Naive thymus-derived CD8-positive, alpha-beta T cell (primary cell): ENCODE measurements at places on chromosomes 7 and 10. TPM values are rescaled to one million over a fixed set of nuclear protein-coding genes. Genes with fewer than 3 reads are reported as not detected.
A peak's percentile ranks its signal among the peaks of the same experiment; 100 is the strongest.

- DNase-seq, result no peak
These were observed 548.3 kb upstream of the ANKRD30A start for GRCh38 chr10:36577126-36577525.

DNA sequence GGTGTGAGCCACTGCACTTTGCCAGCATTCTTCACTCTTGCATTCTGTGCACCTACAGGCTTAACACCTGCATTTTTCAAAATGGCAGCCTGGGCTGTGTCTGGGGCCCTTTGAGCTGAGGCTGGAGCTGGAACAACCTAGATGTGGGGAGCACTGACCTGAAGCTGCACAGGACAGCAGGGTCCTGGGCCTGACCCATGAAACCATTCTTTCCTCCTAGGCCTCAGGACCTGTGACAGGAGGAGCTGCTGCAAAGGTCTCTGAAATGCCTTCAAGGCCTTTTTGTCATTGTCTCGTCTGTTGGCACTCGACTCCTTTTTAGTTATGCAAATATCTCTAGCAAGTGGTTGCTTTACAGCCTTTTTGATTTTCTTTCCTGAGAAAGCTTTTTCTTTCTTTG, 82.3 kb downstream of the INPP5A start:
- DNase-seq, result no peak

DNA sequence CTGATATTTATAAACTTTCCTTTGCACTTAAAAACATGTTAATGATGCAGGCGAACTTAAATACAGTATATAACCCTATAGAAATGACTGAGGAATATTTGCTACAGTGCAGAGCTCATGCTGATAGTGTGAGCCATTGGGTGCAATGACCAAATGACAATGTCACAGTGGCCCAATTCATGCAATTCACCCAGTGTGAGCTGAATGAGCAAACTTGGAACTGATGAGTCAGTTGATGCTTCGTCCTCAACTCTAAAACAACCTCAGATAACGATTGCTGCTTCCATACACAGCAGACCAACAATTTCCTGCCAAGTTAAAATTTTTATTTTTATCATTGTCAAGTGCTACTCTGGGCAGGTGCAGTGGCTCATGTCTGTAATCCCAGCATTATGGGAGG, 12.1 kb upstream of the ZC3HAV1L start:
- no peak for DNase-seq

DNA sequence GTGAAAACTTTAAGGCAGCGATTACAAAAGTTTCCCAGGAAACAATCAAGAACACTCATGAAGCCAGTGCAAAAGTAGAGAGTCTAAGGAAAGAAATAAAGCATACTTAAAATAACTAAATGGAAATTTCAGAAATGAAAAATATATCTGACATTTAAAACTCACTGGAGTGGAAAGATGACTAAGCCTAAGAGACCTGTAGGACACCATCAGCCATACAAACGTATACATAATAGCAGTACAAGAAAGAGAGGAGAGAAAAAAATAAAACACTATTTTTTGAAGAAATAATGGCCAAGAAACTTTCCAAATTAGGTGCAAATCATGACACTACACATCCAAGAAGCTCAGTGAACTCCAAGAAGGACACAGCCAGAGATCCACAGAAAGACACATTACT, 5.4 kb upstream of the AKR1D1 start:
- DNase-seq, result no peak

GRCh38 chr7:3065724-3066143, 22.1 kb upstream of the CARD11 start:
- peak; percentile 53 for DNase-seq

DNA sequence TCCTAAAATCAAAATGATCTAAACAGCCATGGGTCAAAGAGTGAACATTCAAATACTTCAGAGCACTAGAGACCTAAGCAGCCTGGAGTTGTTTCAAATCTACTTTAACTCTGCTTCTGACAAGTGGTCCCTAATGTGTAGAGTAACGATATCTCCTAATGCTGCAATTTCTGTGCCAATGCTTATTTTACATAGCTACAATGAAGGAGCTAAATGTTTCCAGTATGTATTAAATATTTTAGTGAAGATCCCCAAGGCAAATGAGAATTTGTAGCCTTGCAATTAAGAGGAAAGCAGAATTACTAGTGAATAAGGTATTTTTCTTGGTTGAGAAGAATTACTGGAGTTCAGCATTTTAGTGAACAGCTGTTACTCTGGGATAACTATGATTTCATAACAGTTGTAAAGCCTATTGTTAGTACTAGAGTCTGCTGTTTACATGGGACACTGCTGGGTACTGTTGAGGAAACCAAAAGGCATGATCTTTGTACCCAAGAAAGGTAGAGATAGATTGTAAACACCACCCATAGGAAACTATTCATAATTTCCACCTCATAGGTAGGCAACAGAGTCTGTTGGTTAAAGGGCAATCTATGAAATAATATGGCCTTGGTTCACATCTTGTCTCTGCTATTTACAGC, 271.9 kb downstream of the PLXDC2 start:
- no peak for DNase-seq

- no peak for DNase-seq
These were observed 73.6 kb downstream of the ITGB8 start for GRCh38 chr7:20404320-20404719.

DNA sequence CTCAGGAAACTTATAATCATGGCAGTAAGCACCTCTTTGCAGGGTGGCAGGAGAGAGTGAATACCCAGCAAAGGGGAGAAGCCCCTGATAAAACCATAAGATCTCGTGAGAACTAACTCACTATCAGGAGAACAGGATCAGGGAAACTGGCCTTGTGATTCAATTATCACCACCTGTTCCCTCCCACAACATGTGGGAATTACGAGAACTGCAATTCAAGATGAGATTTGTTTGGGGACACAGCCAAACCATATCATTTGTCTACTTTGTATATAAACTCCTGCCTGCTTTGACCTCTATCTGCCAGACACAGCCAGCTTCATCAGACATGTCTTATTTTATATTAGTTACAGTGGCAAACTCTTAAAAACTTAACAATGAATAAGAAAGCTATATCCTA, 50.4 kb downstream of the ARMC3 start:
- DNase-seq, result no peak

GRCh38 chr10:51672039-51672535, 27.3 kb downstream of the CSTF2T start:
- no peak for DNase-seq

GRCh38 chr7:84674236-84674913, 479.8 kb upstream of the SEMA3A start:
- DNase-seq, result no peak

DNA sequence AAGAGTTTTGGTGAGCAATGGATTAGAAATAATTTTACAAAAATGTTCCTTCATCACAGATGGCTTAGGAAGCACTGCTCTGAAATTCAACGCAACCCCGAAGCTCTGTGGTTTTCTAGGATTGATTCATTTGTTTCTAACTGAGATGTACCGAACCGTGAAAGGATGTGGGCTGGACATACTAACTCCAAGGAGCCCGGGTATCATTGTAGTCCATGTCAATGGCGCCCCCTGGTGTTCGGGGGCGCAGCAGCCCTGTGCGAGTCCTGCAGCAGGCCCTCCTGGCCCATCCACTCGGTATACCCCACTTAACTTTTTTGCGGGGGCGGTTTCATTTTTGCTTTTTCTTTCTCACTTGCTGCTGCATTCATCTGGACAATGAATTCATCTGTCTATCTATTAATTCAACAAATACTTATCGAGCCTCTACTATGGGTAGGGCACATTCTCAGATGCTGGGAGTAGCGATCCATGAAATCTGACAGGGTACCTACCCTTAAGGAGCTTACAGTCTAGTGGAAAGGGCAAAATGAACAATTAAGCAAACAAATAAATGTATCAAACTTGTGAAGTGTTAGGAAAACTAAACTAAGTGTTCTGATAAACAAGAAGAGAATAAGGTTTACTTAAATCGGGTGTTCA, 25.2 kb upstream of the ITPRID1 start:
- DNase-seq, result no peak

- DNase-seq, result no peak
These were observed 14.3 kb downstream of the TRRAP start for GRCh38 chr7:98892609-98893008.

DNA sequence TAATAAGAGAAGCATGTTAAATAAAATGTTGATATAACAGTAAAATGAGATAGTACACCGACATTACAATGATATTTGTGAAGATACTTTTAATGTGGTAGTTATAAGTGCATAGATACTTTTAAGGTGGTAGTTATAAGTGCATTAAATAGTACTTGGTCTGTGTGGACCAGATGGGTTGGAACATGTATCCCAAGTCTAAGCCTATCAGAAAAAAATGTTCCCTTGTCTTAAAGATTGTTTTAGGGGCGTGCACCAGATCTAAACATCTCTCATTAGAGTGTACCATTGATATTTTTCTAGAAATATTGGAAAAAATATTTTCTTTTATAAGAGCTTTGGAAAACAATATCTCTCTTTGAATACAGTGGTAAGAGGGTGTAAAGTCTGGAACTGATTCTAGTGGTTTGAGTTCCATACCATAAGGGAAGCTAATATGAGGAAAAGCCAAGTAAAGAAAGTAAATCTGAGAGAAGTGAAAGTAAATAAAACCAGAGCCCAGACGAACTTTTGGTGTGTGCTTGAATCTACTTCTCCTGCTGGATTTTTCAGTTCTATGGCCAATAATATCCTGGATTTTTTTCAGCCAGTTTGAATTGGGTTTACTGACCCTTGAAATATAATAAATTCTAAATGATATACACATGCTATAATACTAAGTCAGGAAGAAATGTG, 175.3 kb downstream of the MBL2 start:
- DNase-seq, result no peak

- DNase-seq, result no peak
These were observed 461.7 kb upstream of the GALNT17 start for GRCh38 chr7:70670288-70670687.

DNA sequence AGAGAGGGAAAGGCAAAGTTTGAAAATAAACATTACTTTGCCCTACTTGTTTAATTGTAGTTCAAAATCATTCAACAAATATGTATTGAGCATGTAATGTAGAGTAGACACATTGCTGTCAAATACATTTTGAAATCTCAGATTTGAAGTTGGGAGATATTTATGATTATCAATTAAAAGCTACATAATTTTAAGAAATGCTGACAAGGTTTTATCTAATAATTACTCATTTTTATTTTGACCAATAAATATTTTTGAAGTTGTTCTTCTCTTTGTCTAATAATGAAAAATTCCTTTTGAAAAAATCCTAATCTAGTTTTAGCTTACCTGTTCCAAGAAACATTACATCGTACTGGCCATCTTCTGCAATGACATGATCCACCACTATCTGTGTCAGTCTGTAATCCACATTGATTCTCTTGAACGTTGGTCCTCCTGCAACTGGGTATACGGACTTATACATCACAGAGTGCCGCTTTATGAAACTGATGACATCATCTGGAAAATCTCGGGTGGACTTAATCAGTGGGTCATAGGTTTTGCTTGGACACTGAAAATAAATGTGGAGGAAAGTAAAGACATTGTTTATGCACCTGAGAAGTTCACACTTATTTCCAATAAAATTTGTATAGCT, 164.7 kb downstream of the SEMA3D start:
- DNase-seq, result no peak

GRCh38 chr7:137953665-137954470, 48.0 kb downstream of the CREB3L2 start:
- no peak for DNase-seq

- DNase-seq, result no peak
These were observed 317.3 kb upstream of the FZD1 start for GRCh38 chr7:90946730-90947501.

DNA sequence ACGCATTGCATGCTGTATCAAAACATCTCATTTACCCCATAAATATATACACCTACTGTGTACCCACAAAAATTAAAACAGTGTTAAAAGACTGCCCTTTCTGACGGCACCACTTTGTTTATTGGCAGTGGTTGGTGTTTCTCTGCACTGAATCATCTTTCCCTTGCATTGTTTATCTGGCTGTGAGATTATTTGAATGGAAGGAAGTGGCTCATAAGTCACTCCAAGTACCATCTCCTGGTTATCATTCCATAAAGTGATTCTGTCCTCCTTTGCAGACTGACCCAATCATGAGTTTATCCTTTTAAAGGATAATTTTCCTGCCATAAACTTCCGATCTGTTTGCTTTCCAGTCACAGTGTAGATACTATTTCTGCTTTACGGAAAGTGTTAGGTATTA, 183.8 kb downstream of the CAMK1D start:
- no peak for DNase-seq

GRCh38 chr10:47372726-47373125, 11.4 kb downstream of the ZNF488 start:
- DNase-seq, result no peak

GRCh38 chr10:118672766-118673715, 77.6 kb upstream of the PRLHR start:
- DNase-seq, result no peak

DNA sequence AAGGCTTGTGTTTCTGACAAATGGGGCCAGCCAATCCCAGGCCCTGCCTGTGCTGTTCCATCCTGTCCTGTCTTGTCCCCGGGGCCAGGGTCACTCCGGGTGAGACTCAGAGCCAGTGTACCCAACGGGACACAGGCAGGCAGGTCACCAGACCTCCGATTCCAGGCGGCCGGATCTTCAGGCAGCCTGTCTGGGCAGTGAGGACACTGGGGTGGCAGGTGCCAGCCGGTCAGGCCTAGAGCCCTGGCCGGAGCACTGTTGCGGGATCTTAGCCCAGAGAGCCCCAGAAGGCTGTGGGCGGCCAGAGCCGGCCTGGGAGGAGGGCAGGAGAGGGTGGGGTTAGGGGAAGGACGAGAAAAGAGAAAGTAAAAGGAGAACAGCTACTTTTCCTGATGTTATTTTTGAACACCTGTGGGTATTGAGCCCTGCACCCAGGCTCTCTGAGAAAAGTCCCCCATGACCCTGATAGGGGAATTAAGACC, 134.3 kb upstream of the TNRC18 start:
- DNase-seq, result no peak

The NPC1L1 gene
- polyA plus RNA-seq, result not detected

The BRI3 gene
- polyA plus RNA-seq, result 18.8 TPM

The BAIAP2L1 gene
- polyA plus RNA-seq, result 0.85 TPM

The NUTM2D gene
- 0.15 TPM for polyA plus RNA-seq

The TMEM26 gene
- not detected for polyA plus RNA-seq

The FMC1 gene
- polyA plus RNA-seq, result 53.6 TPM

The ZNF467 gene
- polyA plus RNA-seq, result 4.8 TPM

The CAMK1D gene
- polyA plus RNA-seq, result 10.8 TPM
